Left ventricle myocardium inferior (tissue), 1 donor: ENCODE measurements at places on chromosomes 7 and 10. TPM values are rescaled to one million over a fixed set of nuclear protein-coding genes. Genes with fewer than 3 reads are reported as not detected.

DNA sequence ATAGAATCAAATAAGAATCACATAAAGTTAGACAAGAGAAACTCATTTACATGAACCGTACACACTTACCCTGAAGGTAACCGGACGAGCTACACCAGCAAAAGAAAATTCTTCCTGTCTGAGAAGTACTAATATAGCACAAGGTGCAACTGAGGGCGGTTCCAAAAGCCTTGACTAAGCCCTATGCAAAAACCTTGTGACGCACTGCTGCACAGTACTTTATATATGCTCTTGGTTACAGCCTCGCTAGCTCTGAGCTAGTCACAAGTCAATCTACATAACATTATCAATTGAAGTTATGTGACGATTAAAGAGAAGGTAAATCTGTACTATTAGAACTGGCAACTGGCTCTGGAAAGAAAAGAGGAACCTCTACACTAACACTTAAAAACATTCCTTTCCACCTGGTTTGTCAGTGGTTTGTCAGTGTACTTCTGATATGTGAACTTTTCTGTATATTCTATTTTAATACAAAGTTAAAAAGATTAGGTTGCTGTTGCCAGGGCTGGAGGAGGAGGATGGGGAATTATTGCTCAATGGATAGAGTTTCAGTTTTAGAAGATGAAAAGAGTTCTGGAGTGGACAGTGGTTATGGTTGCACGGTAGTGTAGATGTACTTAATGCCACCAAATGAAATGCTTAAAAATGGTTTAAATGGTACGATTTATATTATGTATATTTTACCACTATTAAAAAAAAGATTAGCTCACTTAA is 21.6 kb downstream of the NT5C3A start:
- H3K27ac ChIP-seq = peak overlapping the region; percentile 78
- DNase-seq = no peak
- H3K4me3 ChIP-seq = peak overlapping the region; percentile 63
- no peaks in the 10 kb centered on the region for H3K36me3 ChIP-seq

DNA sequence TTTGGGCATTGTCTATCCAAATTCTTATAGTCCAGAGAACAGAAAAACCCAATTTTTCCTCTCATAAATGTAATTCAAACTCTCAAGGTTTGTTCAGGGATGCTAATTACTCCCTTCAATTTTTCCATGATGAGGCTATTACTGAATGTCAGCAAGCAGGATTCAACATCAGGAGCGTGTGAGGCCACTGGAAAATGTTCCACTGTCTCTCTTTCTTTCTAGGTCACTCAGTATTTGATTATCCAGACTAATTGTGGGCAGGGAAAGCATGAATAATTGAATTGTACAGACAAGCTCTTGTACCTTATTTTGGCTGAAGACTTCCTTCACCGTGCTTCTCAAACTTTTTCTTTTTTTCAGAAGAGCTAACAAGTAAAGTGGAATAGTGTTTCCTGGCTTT is 30.7 kb downstream of the THNSL1 start:
- peaks cover 12% of the 10 kb centered on the region for H3K4me1 ChIP-seq
- no peaks in the 10 kb centered on the region for H3K36me3 ChIP-seq
- no peak overlapping the region for H3K4me3 ChIP-seq

- DNase-seq = no peak
- H3K4me3 ChIP-seq = no peak overlapping the region
- no peaks in the 10 kb centered on the region for H3K27me3 ChIP-seq
- no peaks in the 10 kb centered on the region for H3K4me1 ChIP-seq
- H3K27ac ChIP-seq = no peak overlapping the region
Measured at GRCh38 chr7:21094589-21094988, 307.9 kb upstream of the SP8 start.

GRCh38 chr10:30348378-30348776 is 701 bp downstream of the MTPAP start:
- no peaks in the 10 kb centered on the region for H3K27me3 ChIP-seq
- H3K27ac ChIP-seq = peak overlapping the region; percentile 88
- no peaks in the 10 kb centered on the region for H3K36me3 ChIP-seq
- DNase-seq = no peak

Gene ANKRD1
- 2,047 TPM for total RNA-seq

DNA sequence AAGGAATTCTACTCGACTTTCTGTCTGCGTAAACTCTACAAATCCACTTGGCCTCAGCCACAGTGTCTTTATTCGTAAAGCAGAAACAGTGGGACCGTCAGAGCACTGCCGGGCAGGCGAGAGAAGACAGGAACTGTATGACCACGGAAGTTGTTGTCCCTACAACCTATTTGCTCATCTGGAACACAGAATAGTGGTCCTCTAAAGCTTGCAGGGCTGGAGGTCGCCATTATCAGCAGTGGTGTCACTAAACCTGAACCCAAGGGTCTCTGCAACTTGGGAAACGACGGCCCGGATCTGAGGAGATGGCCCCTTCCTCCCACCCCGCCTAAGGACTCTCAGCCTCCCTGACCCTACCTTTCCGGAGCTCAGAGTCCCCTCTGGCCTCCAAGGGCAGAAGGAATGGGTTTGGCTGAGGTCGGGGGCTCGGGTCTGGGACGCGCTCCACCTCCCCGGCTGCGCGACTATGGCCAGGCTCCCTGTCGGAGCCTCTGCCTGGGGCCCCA is 442 bp downstream of the STYXL1 start:
- no peak for DNase-seq
- peak overlapping the region; percentile 96 for H3K27ac ChIP-seq
- H3K36me3 ChIP-seq = peaks cover 6% of the 10 kb centered on the region
- peaks cover 72% of the 10 kb centered on the region for H3K4me1 ChIP-seq
- peak overlapping the region; percentile 98 for H3K4me3 ChIP-seq

Gene PNLIPRP1
- not detected for total RNA-seq

GRCh38 chr7:82049891-82050533 is 280.2 kb upstream of the HGF start:
- no peaks in the 10 kb centered on the region for H3K36me3 ChIP-seq
- DNase-seq = no peak
- peaks cover 27% of the 10 kb centered on the region for H3K4me1 ChIP-seq
- H3K4me3 ChIP-seq = no peak overlapping the region

DNA sequence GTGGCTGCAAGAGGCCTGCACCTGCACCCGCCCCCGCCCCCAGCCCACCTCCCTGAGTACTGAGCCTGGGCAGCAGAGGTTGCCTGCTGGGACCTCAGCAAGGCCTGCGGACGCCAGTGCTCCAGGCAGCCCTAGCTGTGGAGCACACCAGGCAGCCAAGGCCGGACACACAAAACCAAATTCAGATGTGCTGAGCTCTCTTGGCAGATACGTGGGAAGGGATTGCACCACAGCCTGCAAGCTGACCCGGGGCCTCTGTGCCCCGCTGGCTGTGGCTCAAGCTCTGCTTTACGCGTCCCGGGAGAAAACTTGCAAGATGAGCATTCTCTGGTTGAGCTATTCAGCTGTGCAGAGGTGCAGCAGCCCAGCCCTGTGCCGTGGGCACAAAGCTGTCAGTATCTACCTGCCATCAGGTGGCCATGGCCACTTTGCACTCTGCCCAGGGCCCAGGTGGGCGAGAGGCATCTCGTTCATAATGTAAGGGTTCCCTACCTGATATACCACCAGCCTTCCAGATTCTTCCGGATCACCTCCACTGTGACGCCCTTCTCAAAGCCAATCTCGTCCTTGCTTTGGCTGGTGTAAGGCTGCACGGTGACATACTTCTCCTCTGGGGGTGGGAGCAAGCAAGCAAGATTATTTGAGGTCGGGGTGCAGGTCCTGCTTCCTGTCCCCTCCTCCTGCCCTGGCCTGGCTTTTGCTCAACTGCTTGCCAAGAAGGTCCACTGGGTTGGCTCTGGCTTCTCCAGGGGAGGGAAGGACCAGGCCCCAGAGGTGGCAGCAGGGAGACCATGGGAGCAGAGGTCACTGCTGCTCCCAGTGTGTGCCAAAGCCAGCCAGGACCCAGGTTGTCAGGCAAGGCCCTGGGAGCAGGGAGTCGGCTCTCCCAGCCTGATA is 123.4 kb downstream of the NEURL1 start:
- H3K4me1 ChIP-seq = peaks cover 97% of the 10 kb centered on the region
- H3K36me3 ChIP-seq = peaks cover 27% of the 10 kb centered on the region
- no peak overlapping the region for H3K4me3 ChIP-seq
- H3K27me3 ChIP-seq = no peaks in the 10 kb centered on the region
- H3K27ac ChIP-seq = peak overlapping the region; percentile 77

GRCh38 chr7:90473814-90474213 is 4.4 kb downstream of the PTTG1IP2 start:
- no peaks in the 10 kb centered on the region for H3K36me3 ChIP-seq
- H3K27ac ChIP-seq = no peak overlapping the region
- H3K4me3 ChIP-seq = no peak overlapping the region
- no peaks in the 10 kb centered on the region for H3K4me1 ChIP-seq
- no peaks in the 10 kb centered on the region for H3K27me3 ChIP-seq

DNA sequence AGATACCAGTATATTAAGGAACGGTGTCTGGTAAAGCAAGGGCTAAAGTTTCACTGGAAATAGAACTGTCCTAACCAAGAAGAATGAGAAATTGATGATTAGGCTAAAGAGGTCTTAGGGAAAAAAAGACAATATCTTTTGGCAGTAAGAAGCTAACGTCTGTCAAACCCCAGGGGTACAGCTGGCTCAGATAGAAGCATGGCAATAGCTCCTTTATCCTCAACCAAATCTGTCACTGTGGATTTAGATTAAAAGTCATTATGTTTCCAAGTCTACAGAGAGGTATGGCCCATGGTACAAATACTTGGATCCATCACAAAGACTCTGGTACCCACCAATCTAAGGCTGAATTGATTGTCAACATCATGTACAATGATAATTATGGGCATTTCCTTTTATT is 8.6 kb upstream of the SLC16A9 start:
- H3K4me1 ChIP-seq = no peaks in the 10 kb centered on the region
- no peak overlapping the region for H3K27ac ChIP-seq
- H3K4me3 ChIP-seq = no peak overlapping the region
- DNase-seq = no peak
- H3K36me3 ChIP-seq = no peaks in the 10 kb centered on the region
- peaks cover 4% of the 10 kb centered on the region for H3K27me3 ChIP-seq

Gene EGR2
- total RNA-seq = 0.52 TPM

DNA sequence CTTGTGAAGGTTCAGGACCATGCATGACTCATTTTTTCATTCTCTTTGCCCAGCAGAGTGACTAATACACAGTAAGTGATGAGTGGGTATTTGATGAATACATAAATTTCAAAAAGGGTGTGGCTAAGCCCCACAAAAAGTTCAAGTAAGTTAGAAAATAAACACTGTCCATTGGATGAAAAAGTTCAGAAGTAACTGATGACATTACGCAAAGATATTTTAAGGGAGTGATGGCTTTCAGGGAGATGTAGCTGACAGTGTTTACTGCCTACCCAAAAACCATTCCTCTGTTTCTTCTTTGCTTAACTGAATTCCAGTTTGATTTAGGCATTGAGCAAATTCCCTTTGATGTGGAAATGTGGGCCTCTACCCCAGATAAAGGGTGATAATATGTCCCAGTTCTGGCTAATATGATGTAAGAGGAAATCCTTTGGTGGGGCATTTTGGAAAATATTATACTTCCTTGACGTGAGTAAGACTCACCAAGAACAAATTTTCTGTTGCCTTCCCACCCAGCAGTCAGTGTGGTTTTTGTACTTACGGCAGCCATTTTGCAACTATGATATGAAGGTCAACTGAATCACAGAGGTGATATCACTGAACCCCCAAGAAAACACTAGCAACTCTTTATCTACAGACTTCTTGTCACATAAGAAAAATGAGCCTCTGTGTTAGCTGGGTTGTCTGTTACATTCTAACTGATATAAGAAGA is 29.0 kb upstream of the EBLN1 start:
- peak overlapping the region; percentile 14 for H3K27ac ChIP-seq
- H3K4me1 ChIP-seq = peaks cover 16% of the 10 kb centered on the region
- no peaks in the 10 kb centered on the region for H3K27me3 ChIP-seq
- H3K4me3 ChIP-seq = no peak overlapping the region

- DNase-seq = no peak
- no peak overlapping the region for H3K4me3 ChIP-seq
- H3K27me3 ChIP-seq = peaks cover 36% of the 10 kb centered on the region
Measured at GRCh38 chr10:77422491-77423338, 214.9 kb downstream of the KCNMA1 start.

DNA sequence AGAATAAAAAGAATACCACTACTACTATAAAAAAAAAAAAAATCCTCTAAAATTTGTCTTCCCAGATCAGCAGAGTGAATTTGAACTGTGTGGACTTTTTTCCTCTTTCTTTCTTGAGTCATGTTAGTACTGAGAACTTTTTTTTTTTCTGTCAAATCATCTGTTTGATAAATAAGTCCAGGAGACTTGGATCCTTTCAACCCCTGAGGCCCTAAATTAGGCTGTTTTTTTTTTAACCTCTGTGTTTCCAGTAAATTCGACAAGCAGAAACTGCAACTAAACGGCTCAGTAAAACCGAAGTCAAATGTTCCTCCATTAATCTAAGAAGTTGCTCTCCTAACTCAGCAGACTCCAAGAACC is 2.7 kb downstream of the MAP3K8 start:
- H3K4me1 ChIP-seq = peaks cover 96% of the 10 kb centered on the region
- H3K4me3 ChIP-seq = peak overlapping the region; percentile 91
- DNase-seq = no peak
- H3K36me3 ChIP-seq = peaks cover 17% of the 10 kb centered on the region
- peak overlapping the region; percentile 99 for H3K27ac ChIP-seq

DNA sequence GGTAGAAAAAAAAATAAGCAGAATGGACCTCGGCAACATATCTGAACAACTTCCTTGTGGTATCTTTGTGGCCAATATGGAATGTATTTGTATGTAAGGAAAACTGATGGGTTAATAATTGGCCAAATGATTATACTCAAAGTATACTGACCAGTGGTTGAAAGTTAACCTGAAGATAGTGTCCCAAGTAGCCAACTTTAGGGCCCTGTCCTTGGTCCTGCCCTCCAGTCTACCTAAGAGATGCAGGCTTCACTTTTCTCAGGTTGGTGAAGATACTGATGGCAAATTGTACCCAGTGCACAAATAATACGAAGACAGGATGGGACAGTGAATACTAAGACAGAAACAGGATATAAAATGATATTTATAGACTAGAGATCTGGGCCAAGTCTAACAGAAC is 109.2 kb downstream of the SORCS3 start:
- H3K4me3 ChIP-seq = no peak overlapping the region
- no peak for DNase-seq
- no peak overlapping the region for H3K27ac ChIP-seq
- no peaks in the 10 kb centered on the region for H3K27me3 ChIP-seq
- H3K36me3 ChIP-seq = no peaks in the 10 kb centered on the region
- peaks cover 8% of the 10 kb centered on the region for H3K4me1 ChIP-seq

Gene SSC4D
- total RNA-seq = 0.99 TPM
